PC-3 (cell line): ENCODE measurements at places on chromosomes 3 and 15. TPM values are rescaled to one million over a fixed set of nuclear protein-coding genes. Genes with fewer than 3 reads are reported as not detected.

DNA sequence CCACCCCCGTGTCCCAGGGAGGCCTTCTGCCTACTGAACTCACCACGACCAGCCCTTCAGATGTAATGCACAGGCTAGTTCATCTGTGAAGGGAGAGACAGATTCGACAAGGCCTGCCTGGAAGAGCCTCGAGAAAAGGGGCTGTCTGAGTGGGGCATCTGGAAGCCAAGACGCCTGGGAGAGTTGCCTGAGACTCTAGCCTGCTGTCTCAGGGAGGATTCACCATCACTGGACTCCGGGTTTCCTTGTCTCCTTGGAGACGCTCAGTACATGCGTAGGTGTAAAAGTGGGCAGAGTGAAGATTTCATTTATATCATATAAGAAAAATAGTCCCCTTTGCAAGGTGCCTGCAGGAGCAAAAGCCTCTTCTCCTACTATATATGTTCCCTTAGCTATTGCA is 468.9 kb downstream of the FOXP1 start:
- DNase-seq = no peak
- H3K27ac ChIP-seq = no peak overlapping the region
- H3K36me3 ChIP-seq = no peaks in the 10 kb centered on the region
- H3K27me3 ChIP-seq = no peaks in the 10 kb centered on the region
- no peak overlapping the region for H3K4me3 ChIP-seq
- peaks cover 63% of the 10 kb centered on the region for H3K4me1 ChIP-seq

DNA sequence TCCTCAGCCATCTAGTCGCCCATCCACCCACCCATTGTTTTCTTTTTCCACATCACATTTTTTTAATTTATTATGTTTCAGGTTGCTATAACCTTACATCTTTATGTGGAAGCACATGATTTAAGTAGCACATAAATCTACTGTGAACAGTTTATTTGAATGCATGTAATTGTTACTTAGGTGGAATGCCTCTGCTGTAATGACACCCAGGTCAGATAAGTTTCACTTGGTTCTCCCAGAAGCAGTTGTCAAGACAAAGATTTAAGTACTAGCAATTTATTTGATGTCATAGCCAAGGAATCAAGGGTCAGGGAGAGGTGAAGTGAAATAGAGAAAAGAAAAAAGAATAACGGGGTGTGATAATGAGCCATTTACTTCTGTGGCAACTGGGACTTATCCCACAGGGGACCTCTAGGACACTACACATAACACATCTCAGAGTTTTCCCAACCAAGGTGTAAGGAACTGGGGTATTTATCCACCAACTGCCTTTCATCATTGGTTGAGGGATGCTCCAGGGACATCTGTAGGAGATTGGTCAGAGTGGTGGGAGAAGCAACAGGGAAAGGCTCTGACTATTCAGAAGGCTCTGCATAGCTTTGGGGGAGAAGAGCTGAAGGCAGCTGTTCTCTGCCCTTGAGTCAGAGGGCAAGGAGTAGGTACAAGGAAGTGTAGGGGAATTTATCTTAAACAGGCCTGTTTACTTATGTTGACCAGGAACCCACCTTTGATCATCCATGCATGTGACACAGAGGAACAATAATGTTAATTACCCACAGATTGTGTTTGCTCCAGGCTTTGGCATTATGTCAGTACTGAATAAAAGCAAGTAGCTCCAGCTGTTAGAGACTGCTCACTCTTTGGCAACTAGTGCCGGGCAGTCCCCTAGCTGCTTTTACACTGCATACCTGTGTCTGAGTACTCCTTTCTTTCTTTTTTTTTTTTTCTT is 94.8 kb downstream of the CD200R1L start:
- H3K4me3 ChIP-seq = no peak overlapping the region
- DNase-seq = no peak
- H3K27ac ChIP-seq = no peak overlapping the region
- no peaks in the 10 kb centered on the region for H3K36me3 ChIP-seq
- H3K27me3 ChIP-seq = no peaks in the 10 kb centered on the region

- H3K4me1 ChIP-seq = no peaks in the 10 kb centered on the region
- H3K36me3 ChIP-seq = peaks cover 22% of the 10 kb centered on the region; the same call in 1 of the 2 replicates
- DNase-seq = no peak
- H3K27me3 ChIP-seq = no peaks in the 10 kb centered on the region
Measured at GRCh38 chr3:47902746-47903145, 99.8 kb downstream of the DHX30 start.

GRCh38 chr15:57227166-57227565 is 149.1 kb upstream of the CGNL1 start:
- H3K27me3 ChIP-seq = no peaks in the 10 kb centered on the region
- no peak overlapping the region for H3K27ac ChIP-seq
- DNase-seq = no peak
- no peaks in the 10 kb centered on the region for H3K36me3 ChIP-seq

DNA sequence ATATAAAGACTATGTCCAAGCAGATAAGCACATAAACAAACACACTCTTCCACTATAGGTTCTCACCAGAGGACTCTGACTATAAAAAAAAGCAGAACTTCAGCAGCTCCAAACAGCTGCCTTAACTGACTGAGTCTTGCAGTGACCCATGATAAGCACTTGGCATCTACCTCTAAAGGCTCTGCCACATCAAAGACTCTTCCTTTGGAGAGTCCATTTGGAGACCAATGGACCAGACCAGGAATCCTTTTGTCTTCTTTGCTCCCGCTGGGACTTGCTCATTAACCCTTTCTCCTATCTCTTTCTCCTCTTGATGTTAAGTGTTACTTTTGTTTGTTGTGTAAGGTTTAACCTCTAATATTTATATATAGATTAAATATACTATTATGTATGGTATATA is 424.1 kb downstream of the RSL24D1 start:
- H3K27ac ChIP-seq = no peak overlapping the region
- H3K36me3 ChIP-seq = no peaks in the 10 kb centered on the region
- no peak for DNase-seq
- no peak overlapping the region for H3K4me3 ChIP-seq
- H3K27me3 ChIP-seq = no peaks in the 10 kb centered on the region
- H3K4me1 ChIP-seq = no peaks in the 10 kb centered on the region

DNA sequence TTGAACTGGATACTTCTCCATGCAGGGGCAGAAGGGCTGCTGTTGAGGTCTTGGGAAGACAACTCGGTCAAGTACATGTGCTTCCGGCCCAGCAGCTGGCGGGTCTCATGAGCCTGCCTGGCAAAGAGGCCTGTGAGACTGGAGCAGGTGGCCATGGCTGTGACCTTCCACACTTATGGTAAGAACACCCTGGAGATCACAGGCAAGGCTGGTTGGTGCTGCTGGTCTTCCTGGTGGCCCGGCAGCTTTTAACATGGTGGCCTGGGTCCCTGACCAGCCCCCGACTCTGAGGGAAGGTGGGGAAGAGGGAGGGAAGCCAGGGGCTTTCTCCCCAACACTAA is 15.4 kb downstream of the CHRD start:
- no peaks in the 10 kb centered on the region for H3K4me1 ChIP-seq
- no peak overlapping the region for H3K4me3 ChIP-seq
- no peak overlapping the region for H3K27ac ChIP-seq
- DNase-seq = no peak
- no peaks in the 10 kb centered on the region for H3K36me3 ChIP-seq

- no peaks in the 10 kb centered on the region for H3K36me3 ChIP-seq
- DNase-seq = no peak
- no peak overlapping the region for H3K27ac ChIP-seq
- H3K4me1 ChIP-seq = no peaks in the 10 kb centered on the region
- no peak overlapping the region for H3K4me3 ChIP-seq
Measured at GRCh38 chr3:189123595-189124387, 48.0 kb upstream of the TPRG1 start.

GRCh38 chr3:169402672-169403360 is 260.7 kb downstream of the MECOM start:
- H3K27me3 ChIP-seq = no peaks in the 10 kb centered on the region
- no peaks in the 10 kb centered on the region for H3K36me3 ChIP-seq
- no peak overlapping the region for H3K4me3 ChIP-seq
- no peak overlapping the region for H3K27ac ChIP-seq
- no peak for DNase-seq

GRCh38 chr15:88949734-88950400 is 36.7 kb upstream of the MFGE8 start:
- no peak overlapping the region for H3K27ac ChIP-seq
- no peaks in the 10 kb centered on the region for H3K27me3 ChIP-seq
- H3K4me1 ChIP-seq = no peaks in the 10 kb centered on the region
- H3K4me3 ChIP-seq = no peak overlapping the region

MASP1 gene
- 0.07 TPM in 1 of 2 replicates, not detected in the other for total RNA-seq

SH3GL3 gene
- 1.7 and 3.6 TPM in 2 replicates for total RNA-seq

AHSG gene
- total RNA-seq = not detected in 2 replicates
